ENCODE measurements at places on chromosomes 5 and 9.
A peak's percentile ranks its signal among the peaks of the same experiment; 100 is the strongest.

- DNase-seq, result peak; percentile 98
Measured at GRCh38 chr9:115604831-115605483, 487.0 kb upstream of the TNC start.

DNA sequence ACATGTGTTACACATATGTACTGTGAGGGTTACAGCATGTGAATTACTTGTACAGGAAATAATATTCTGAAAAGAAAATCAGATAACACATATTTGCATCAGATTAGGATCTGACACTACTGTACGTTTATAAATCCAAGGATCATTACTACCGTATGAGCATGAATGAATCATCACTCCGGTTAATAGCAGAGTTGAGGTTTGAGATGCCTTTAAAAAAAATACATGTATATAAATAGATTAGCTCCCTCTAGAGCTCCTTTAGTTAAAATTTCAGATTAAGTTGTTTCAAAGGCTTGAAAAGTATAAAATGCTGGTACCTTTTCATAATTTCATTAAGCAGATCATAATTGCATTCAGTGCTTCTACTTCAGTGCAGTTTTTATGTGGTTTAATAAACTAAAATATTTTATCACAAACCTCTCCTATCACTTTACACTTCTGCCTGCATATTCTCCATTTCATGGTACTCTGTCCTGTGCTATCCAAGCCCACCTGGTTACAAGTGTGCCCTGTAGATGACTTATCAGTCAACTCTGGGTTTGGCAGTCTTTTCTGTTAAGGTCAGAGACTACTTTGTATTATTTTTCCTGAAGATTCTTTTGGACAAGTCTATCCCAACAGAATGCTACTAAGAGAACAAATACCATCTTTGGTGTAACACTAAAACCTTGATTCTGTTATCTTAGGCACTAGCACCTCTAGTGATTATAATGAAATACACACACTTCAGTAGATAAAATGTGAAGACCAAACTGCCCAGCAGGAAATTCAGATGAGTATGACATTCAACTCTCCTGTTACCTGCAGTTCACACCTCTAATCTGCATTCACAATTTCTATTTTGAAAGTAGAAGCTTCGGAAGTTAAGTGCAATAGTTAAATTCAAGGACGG, 48.0 kb upstream of the POU5F2 start:
- DNase-seq, result peak; percentile 65

- DNase-seq, result no peak
Measured at GRCh38 chr9:131298341-131298740, 8.8 kb downstream of the PLPP7 start.

DNA sequence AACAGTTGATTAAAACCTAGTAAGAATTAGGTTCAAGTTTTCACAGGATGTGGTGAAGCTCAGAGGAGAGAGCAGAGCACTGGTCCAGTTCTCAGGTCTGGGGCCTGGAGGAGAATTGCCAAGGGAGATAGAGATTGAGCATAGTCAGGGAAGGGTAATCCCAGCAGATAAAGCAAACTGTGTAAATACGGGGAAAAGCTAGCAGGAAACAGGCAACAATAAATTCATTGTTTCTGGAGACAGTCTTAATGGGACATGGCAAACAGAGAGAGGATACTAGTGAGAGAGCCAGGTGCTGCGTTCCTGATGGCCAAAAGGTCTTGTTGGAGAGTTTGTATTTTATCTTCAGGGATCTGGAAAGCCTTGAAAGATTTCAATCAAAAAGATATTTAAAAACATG, 333.0 kb downstream of the PDE4D start:
- no peak for DNase-seq

DNA sequence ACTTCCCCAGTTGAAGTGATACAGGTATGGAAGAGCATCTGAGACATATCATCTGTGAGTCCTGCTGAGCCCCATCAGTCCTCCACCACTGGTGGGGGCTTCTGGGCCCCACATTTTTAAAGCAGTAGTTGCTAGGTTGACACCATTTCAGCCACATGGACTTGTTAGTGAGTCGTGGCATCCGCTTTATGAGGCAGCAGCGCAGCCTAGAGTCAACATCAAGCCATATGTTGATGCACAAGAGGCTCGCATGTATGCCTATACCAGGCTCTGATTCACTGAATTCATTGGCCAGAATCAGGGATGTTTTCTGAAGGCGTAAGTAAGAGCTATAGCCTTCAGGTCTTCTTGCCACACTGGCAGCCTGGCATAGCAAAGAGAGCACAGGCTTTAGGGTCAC, 26.8 kb downstream of the ZNF346 start:
- no peak for DNase-seq

DNA sequence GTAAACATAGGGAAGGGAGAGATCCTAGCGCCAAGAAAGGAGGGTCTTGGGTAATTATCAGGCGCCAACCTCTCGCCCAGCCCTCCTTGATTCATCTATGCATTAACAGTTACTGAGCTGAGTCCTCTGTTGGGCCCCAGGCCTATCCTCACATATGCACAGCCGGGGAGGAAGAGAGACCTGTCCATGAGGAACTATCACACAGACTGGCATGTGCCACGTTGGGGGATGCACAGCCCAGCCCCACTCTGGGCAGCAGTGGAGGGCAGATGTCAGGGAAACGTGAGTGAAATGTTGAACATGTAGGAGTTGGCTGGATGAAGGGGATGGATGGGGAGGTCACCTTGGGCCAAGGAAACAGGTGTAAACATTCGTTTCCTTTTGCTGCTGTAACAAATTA, 18.8 kb upstream of the ENHO start:
- DNase-seq, result no peak

- DNase-seq, result no peak
Measured at GRCh38 chr5:97751540-97751939, 568.5 kb upstream of the RIOK2 start.

DNA sequence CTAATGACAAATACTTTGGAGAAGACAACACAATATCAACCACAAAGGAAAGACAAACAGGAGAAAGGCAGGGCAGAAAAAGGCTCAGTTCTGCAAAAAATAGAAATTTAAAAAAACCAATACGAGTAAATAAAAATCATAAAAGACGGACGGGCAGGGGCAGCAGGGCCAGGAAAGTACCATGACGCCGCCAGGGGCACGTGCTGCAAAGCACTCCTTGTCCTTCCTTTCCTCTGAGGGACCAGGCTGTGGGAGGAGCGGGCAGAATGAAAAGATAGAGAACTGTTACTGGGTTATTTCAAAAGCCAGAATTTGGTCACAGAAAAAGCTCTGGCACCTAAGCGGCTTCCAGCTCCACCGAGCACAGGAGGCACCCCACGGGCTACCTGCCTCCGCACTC, 53.9 kb downstream of the HABP4 start:
- DNase-seq, result no peak

- no peak for DNase-seq
Measured at GRCh38 chr5:103207011-103207410, 51.6 kb upstream of the MACIR start.

DNA sequence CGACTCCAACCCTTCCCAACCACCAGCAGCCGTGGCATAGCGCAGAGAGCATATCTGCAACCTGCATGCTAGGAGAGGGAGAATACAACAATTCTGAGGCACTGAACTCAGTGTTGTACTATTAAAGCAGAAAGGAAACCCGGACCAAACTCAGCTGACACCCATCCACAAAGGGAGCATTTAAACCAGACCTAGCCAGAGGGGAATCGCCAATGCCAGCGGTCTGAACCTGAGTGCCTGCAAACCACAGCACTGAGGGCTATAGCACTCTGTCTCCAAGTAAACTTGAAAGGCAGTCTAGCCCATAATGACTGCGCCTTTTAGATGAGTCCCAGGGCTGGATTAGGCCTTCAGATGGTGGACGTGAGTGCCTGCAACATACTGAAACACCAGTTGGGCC, 494.4 kb upstream of the PTPRD start:
- no peak for DNase-seq

DNA sequence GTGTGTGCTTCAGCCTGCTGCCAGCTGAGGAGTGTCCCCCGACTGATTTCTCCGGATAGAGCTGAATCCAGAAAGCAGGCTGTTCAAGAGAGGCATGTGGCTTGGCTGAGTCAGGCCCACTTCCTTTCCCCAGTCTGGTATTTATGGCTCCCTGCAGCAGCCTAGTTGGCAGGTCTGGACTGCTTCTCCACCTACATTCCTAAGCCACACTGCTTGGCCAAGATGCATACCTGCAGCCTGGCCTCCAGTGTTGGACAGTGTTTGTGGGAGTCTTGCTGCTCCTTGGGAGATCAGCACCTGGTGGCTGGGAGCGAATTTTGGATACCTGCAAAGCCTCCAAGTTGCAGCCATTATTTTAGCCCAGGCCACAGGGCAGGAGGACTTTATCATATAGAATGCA, 670.8 kb downstream of the ACTL7B start:
- DNase-seq, result peak; percentile 76

All from AG10803 (cell line).